Breast epithelium (tissue), 4 donors: ENCODE measurements at places on chromosomes 11 and 22.

DNA sequence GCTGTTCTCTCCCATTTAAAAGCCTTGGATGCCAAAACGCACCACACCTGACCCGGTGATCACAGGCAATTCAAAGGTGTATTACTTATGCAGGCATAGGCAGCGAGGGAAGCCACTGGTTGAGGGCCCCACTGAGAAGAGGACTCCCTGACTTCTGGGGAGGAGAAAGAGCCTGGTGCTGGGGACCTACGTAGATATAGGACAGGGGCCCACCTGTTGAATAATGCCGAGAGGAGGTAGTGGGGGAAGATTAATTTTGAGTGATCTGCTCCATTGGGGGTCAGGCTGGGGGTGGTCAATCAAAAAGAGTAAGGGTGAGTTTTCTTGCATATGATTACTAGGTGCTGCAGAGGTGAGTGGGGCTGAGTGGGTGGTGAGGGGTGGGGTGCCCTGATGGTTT is 7.8 kb downstream of the LMO2 start:
- DNase-seq, result no peak

GRCh38 chr22:22856364-22856763 is 31.3 kb upstream of the IGLL5 start:
- DNase-seq, result no peak

DNA sequence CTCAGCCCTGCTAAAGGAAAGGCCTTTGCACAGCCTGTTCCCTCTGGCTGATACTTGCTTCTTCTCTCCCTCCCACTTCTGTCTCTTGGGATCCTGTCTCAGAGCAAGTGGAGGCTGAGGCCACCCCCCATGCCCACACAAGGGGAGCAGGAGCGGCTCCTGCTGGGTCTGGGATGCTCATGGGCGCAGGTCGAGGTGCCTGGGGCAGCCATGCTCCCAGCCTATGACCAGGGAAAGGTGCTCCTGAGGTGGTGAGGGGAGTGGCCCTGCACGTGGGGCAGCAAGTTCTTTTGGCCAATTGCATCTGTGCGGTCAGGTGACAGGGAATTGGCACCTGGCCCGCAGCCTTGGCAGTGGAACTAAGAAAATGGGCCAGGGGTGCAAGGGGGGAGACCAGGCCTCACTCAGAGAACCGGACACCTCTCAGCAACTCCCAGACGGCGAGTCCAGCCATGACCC is 1.5 kb downstream of the MAPK11 start:
- no peak for DNase-seq

DNA sequence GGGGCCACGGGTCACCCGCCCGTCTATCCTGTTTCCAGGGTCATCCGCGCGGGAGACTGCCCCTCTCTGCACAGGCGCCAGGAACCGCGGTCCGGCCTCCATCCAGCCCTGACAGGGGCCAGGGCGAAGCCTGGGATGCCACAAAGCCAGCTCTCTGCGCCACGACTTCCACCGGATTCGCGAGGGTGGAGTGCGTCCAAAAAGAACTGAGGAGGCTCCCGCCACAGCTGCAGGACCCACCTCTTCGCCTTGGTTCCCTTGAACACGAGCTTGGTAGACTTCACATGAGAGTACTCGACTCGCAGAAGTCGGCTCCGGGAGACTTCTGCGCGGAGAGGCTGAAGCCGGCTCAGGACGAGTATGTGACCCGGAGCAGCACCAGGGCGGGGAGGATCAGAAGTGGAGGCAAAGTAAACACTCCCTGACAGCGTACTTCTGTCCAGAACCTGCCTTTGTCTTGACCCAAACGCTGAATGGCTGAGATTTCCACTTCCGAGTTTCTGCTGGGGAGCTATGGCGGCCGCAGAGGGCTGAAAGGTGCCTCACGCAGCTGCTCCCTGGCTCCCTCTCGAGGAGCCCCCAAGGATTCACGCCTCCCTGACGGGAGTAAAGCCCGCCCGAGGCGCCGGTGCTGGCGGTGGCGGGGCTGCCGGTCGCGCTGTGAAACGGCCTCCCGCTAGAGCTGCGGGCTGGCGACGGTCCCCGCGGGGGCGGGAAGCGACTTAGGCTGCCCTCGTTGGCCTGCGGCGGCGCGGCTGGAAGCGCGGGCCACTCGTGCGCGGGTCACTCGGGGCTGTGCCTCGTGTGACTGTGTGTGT is 4566.7 kb upstream of the OR11H1 start:
- DNase-seq, result no peak

DNA sequence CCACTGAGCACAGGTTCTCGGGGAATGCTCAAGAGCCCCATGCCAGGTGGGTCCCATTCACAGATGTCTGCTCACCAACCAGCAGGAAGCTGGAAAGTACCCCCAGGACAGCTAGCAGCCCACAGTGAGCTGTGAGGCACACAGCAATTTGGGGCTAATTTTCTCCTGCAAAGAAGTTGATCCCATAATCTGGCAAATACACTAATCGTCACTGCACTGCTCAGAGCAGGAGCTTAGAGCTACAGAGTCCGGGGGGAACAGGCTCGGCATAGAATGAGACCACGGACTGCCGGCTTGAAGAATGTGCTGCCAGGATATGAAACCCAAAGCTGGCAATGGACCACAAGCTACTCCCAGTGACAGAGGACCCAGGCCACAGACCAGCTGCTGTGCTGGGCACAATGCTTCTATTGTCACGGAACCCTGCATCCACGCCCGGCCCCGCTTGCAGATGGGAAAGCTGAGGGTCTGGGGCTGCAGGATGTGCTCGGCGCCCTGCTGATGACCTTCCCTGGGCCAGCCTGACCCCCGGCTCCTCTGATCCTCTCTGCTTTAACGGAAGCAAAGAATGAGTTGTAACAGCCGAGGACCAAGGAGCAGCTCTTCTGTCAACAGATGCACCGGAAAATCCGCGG is 239.7 kb downstream of the CTTN start:
- no peak for DNase-seq

DNA sequence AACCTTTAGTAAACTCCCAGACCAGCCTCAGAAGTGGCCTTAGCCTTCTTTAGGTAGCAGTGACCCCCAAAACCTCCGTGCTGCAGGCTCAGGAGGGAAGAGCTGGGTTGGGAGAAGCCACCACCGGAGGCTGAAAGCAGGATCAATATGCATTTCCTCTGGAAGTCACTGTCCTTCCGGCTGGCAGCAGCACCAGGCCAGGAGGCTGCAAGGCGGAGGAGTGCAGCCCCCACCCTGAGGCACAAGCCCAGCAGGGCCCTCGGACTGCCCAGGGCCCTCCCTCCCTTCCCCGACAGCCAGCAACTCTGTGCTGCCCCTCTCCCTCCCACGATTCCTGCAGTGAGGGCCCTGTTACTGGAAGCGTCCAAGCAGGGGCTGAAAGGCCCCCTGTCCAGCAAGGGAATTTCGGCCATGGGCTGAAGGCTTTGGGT is 3.2 kb upstream of the NRXN2 start:
- no peak for DNase-seq

- peak; percentile 49 for DNase-seq
These were observed 1.7 kb downstream of the USP35 start for GRCh38 chr11:78190374-78190773.

- DNase-seq, result no peak
These were observed 326.5 kb downstream of the BUD13 start for GRCh38 chr11:116446048-116446941.

GRCh38 chr22:41380993-41381328 is 781 bp upstream of the TEF start:
- DNase-seq, result peak; percentile 87

- DNase-seq, result no peak
These were observed 12.5 kb upstream of the SMIM35 start for GRCh38 chr11:118098996-118099837.

- no peak for DNase-seq
These were observed 44.6 kb upstream of the LIN7C start for GRCh38 chr11:27551127-27551526.

DNA sequence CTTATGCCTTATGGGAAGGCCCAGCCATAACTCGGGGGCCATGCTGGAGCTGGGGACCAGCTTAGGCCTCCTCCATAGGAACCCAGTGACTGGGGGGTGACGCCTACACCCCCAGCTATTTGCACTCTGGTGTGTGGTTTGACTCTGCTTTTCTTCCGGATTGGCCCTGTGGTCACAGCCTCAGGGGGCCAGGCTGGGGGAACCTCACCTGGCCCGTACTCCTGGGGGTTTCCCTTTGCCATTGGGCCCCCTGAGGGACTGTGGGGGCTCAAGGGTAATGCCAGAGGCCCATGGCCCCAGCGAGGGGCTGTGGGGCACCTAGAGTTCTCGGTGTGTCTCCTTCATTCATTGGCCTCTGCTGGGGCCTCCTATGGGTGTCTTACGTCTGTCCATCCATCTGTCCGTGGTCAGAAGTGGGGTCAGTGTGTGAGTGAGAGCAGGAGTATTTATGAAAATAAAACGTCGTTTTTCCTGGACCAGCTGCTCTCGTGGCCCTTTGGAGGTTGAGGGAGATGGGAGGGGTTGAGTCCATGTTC is 6.3 kb upstream of the SH3BP1 start:
- no peak for DNase-seq

DNA sequence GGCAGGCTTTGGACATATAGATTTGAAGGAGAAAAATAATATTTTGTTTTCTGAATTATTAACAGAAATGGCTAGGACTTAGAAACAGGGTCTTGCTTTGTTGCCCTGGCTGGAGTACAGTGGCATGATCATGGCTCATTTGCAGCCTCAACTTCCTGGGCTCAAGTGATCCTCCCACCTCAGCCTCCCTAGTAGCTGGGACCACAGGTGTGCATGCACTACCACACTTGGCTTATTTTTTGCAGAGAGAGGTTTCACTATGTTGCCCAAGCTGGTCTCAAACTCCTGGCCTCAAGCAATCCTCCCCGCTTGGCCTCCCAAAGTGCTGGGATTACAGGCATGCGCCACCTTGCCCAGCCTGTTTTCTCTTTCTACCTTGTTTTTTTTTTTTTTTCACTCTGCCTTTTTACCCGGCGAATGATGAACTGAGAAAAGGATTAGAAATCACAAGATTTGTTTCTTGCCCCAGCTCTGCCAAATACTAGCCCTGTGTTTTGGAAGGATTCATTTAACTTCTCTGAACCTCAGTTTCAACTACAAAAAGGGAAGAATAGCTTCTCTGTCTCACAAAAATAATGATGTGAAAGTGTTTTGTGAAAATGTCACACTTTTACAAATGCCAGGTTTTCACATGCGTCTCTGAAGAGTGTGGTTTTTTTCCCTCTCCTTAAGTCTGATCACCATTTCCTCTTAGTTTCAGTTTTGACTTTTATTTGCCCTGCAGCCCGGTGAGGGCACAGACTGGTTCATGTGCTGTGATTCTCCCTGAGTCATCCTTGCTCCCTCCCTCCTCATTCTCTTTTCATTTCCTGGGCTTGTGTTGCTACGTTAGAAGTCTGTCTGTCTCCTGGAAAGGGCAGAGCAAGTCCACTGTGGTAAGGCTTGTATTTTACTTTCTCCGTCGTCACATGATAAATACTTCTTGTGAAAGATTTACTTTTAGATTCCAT is 67.7 kb downstream of the BCL2L13 start:
- DNase-seq, result peak; percentile 61

- DNase-seq, result no peak
These were observed 48.8 kb downstream of the ARHGAP32 start for GRCh38 chr11:129143335-129143734.

DNA sequence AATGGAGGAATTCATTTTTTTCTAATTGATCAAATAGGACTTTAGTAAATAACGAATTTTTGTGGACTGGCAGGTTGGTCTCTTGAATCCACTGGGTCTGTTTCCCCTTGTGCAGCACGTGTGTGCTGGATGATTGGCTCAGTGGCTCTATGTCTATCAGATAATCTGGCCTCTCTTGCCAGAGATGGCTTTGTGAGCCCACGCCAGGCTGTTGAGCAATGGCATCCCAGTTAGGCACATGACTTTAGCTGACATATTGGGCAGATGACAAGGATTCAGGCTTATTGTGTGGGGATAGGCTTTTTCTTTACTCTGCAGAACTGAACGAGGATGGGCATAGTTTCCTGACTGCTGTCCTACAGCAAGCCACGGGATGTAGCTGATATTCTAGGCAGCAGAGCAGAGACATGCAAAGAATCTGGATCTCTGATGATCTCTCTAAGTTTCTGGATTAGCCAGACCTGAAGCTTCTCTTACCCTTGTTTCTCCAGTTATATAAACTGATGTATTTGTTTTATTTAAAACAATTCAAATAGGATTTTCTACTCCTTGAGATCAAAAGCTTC is 144.9 kb downstream of the ARHGAP42 start:
- no peak for DNase-seq

GRCh38 chr22:32622004-32622743 is 147.6 kb downstream of the FBXO7 start:
- no peak for DNase-seq

- no peak for DNase-seq
These were observed 69.7 kb downstream of the SLC17A6 start for GRCh38 chr11:22407921-22408320.

- DNase-seq, result no peak
These were observed 57.0 kb downstream of the PDE2A start for GRCh38 chr11:72617080-72617762.

DNA sequence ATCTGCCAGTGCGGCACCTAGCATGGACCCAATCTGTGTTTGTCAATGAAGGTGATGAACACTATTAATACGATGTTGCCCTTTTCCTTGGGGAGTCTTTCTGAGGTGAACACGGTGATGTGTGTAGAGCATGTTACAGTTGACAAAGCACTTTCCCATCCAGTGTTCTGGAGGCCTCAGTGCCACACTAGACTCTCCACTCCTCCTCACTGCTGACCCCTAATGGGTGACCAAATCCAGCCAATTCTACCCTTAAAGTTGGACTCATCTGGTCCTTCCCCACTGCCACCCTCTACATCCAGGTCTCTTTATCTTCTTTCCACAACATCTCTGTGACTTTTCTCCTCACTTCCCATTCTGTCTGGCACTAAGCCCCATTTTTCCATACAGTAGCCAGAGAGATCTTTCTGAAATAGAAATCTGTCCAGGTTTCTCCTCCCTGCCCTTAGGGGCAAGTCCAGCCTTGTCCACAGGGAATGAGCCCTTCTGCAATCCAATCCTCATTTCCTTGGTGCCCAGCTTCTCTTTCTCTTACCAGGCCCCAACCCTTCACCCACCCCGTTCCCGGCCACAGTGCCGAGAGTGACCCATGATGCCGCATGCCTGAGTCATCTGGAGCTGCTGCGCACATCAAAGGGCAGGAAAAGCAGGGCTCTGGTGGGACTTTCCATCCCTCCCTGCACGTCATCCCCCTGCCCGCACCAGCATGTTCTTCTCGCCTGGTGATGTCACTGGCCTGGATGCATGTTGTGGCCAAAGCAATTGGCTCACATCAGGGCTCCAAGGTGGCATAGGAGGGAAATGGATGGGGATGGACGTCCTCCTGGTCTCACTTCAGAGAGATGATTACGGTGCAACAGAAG is 64.2 kb downstream of the RASSF10 start:
- no peak for DNase-seq
